Esophagus muscularis mucosa (tissue), 4 donors: ENCODE measurements at places on chromosomes 11 and 22. TPM values are rescaled to one million over a fixed set of nuclear protein-coding genes. Genes with fewer than 3 reads are reported as not detected.

DNA sequence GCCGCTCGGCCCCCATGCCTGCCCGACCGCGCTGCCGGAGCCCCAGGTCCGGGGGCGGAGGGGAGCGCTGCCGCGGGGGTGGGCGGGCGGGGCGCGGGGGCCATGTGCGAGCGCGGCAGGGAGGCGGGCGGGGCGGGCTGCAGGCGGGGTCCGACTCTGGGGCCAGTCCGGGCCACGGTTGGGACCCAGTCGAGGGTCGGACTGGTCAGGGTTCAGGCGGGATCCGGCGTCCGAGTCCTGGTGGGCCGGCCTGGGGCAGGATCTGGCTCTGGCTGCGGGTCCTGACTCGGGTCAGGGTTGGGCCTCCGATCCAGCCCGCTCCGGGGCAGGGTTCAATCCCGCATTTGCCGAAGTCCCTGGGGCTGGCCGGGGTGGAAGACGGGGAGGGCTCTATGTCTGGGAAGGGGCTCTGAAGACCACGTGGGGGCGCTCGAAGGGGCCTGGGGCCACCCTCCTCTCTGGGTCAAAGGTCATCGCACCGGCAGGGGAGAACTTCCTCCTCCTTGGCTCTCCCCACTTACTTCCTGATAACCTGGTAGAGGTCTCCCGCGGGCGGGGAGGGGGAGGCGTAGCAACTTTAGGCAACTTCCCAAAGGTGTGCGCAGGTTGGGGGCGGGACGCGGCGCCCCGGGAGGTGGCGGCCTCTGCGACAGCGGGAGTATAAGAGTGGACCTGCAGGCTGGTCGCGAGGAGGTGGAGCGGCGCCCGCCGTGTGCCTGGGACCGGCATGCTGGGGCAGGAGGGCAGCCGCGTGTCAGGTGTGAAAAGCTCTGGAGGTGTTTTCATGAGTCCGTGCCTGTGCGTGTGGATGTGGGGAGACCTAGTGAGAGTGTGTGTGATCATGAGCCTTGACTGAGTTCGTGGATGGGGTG, 603 bp downstream of the ESRRA start:
- peak; percentile 94 for DNase-seq

DNA sequence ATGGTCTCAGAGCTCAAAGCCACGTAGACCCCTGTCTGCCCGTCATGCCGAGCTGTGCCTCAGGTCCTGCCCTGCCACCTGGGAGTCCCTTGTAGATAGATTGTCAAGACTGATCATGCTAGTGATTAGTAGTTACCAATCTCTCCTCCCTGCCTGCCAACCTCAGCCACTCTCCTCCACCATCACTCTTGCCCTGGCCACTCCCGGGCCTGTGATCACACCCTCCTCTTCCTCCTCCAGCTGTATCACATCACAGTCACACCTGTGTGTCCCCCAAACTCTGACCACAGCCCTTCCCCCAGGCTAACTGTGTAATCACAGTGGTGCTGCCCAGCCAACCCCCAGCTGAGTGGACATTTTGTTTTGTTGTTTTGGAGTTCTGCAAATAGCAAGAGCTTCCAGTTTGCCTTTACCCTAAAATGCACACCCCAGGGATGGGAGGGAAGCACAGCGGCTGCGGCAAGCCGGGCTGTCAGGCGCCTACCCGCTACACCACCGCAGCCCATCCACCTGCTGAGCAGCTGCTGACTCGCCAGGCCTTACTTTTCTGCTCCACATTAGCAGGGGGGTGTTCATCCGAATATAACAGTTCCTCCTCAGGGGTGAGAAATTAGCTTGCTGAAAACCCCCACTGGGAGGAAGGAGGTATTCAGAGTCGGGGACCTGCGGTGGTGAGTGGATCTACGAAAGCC, 45.8 kb downstream of the LRFN4 start:
- no peak for DNase-seq

DNA sequence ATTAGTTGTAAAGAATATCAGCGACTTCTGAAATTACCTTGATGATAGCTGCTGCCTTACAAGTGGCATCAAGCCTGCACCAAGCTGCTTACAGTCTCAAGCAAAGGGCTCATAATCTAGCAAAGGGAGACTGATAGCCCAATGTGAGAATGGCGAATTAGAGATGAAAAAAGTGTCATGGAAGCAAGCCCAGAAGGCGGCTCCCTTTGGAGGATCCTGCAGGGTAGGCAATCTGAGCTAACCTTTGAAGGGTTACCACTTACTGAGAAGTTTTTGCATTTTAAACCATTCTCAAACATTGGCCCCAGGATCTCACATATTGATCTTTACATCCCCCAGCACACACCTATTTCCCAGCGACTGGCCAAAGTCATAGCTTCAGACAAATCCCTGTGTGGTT, 18.5 kb downstream of the GAB2 start:
- no peak for DNase-seq

GRCh38 chr22:36155702-36156101, 4.9 kb downstream of the APOL3 start:
- DNase-seq, result peak; percentile 94

Gene STIM1
- 65.4 TPM for total RNA-seq

Gene IFITM1
- total RNA-seq, result 162 TPM

Gene DEFB131B
- not detected for total RNA-seq

Gene LDLRAD3
- total RNA-seq, result 8.7 TPM

Gene CTSW
- total RNA-seq, result 1.6 TPM

Gene RASSF7
- total RNA-seq, result 16.1 TPM

Gene INS
- not detected for total RNA-seq

Gene TRIM48
- total RNA-seq, result not detected
